Fibroblast of upper back skin (primary cell): ENCODE measurements at places on chromosomes 16 and 17.
A peak's percentile ranks its signal among the peaks of the same experiment; 100 is the strongest.

GRCh38 chr16:49586466-49587450 lies 213.2 kb downstream of the C16orf78 start:
- no peak for DNase-seq

GRCh38 chr17:78506454-78507309 lies 70.5 kb downstream of the DNAH17 start:
- no peak for DNase-seq

- DNase-seq = no peak
Measured at GRCh38 chr17:13743906-13744305, 142.2 kb upstream of the HS3ST3A1 start.

DNA sequence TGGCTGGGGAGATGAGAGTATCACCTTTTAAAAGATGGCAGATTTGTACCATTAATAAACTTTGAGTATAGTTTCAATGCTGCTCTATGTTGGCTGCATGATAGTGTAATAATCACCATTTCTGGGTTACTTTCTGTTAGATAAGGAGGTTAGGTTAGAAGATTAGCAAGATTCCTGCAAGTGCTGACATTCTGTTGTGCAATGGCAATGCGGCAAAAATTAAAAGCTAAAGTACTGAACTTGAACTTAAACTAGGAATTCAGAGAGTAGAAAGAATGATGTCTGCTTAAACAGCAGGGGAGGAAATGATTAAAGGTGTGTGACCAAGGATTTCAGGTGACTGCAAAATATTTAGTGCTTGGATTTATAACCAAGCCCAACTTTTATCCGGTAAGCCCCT lies 399.8 kb upstream of the MON1B start:
- DNase-seq = no peak

DNA sequence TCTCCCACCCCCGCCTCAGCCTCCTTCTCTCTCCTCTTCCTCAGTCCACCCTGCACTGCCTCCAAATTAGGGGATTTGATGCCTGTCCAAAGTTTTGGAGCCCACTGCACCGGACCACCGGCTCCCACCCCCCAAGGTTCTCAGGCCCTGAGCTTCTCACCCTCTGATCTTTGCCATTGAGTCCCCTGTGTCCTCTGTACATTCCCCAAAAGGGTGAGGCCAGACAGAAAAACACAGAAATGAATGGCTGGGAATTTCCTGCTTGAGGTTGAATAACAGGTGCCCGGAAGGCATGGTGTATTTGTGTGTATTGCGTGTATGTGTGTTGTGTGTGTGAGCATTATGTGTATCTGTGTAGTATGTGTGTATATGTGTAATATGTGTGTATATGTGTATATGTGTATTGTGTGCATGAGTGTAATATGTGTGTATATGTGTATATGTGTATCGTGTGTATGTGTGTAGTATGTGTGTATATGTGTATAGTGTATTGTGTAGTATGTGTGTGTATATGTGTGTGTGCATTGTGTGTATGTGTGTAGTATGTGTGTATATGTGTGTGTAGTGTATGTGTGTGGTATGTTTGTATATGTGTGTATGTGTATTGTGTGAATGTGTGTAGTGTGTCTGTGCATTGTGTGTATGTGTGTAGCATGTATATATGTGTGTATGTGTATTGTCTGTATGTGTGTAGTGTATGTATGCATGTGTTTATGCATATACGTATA lies 16.0 kb upstream of the CCL17 start:
- DNase-seq = no peak

- DNase-seq = no peak
Measured at GRCh38 chr17:44416558-44417289, 27.3 kb upstream of the ITGA2B start.

GRCh38 chr17:15409721-15410250 lies 57.6 kb downstream of the CDRT4 start:
- DNase-seq = peak; percentile 83

DNA sequence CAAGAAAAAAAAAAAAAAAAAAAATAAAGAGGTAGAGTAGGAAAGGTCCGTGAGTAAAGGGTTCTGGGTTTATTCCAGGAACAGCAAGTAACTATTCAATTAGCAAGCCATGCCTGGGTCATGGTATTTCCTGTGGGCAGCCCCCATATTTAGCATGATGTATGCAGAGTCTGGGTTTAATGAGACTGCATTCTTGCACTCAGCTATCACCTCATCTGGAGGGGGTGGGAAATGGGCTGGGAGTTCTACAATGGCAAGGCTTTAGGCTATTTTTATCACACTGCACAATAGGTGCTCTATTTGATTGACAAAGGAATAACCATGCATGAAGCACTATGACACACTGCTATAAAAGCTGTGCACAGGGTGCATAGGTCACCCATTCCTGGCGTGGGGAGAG lies 104.0 kb upstream of the CCL2 start:
- DNase-seq = peak; percentile 59

GRCh38 chr16:66256919-66257318 lies 109.6 kb upstream of the CDH5 start:
- DNase-seq = no peak

DNA sequence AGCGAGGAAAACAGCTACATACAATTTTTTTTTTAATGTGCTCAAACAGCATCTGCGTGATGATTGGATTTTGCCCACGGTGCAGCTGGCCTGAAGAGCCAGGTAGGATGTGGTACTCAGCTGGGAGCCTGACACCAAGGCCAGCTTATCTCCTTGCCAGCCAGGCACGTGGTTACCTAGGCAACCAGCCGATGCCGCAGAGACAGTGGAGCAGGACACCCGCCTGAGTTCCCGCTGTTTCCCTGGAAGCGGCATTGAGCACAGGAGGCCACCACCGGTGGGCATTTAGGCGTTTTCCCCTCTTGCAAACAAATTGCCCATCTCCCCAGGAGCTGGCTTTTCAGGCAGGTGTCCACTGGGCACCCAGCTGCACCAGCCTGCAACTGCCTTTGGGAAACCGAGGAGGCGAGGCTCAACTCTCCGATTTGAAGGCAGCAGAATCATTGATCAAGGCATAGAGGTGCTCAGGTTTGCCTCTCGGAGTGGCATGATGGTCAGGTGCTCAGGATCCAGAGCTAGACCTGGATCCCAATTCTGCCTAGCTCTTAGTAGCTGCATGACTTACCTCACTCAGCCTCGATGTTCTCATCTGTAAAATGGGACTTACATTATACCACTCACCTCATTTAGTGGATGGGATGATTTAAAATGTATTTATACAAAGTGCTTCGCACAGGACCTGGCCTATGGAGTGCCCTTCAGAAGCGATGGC lies 137.5 kb upstream of the PLCG2 start:
- DNase-seq = no peak

DNA sequence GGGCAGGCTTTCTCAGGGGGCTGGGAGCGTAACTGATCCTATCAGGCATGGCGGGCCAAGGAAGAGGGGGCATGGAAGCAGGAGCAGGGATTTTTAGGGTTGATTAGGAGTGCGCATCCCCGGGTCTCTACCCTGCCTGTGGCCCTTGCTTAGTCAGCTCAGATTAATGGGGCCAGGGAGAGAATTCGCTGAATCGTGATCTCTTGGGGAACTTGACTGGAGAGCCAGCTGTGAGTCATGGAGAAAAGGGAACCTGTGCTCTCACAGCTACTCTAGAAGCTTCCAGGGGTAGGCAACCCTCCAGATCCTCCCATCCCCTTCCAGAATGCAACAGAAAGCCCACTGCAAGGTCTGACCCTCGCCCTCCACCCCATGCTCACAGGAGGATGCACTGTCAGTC lies 3.6 kb downstream of the FOXN1 start:
- DNase-seq = no peak

DNA sequence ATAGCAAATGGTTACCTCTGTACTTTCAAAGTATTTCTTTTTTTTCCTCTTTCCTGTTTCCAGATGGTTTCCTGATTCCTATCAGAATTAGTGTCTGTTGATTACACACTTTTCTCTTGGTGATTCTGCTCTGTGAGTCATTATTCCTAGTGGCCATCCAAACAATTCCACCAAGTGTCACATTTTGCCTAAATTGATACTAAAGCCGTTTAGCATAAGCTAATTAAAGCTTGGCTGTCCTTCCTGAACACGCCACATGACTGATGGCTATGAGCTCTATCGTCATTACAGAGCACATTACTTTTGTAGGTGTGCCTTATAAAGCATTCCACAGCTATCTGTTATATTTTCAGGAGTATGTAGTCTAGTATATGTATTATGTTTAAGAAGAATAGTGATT lies 671.2 kb downstream of the CDH8 start:
- no peak for DNase-seq

DNA sequence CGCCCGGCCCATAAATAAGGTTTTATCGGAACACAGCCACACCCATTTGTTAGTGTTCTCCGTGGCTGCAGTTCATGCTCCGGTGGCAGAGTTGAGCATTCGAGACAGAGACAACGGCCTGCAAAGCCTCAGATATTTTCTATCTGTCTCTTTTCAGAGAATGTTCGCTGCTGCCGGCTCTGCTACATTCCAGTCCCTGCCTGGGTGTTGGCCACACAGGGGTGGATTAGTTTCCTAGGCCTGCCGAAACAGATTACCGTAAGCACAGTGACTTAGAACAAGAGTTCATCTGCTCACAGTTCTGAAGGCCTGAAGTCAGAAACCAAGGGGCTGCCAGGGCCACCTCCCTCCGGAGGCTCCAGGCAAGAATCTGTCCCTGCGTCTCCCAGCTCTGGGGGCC lies 19.1 kb upstream of the GSG1L start:
- no peak for DNase-seq

DNA sequence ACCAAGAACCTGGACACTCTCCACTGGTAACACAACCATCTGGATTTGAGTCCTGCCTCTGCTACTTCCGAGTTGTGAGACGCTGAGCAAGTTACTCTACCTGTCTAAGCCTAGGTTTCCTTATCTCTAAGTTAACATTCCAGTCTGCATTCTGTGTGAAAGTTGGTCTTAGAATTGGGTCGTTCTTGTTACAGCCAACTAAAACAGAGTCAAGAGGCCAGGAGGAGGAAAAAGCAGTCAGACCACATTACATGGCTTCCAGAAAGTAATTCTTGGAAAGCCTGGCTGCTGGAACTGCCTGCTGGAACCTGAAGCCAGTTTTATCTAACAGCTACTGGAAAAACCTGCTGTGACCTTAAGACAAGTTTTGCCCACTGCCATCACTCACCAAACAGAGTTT lies 38.4 kb upstream of the XYLT1 start:
- peak; percentile 22 for DNase-seq

DNA sequence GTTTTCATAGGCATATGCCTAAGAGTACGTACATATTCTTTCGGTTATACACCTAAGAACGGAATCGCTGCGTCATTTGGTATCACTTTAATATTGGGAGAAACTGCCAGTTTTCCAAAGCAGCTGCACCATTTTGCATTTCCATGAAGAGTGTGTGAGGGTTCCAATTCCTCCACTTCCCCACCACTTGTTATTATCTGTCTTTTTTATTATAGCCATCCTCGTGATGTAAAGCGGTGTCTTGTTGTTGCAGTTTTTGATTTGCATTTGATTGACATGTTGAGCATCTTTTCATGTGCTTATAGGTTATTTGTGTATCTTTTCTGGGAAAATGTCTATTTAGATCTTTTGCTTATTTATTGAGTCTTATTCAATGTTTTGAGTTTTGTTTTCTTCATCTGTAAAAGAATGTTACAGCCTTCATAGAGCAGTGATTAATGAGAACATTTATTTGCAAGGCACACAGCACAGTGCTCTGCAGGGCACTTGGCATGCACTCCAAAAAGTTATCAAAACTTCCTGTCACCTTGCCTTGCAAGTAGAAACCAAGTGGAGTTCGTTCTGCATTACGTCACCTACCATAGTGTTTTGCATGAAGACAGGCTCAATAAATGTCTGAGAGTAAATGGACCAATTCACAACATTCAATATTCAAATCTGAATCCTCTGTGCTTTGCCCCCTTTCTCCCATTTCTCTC lies 26.6 kb upstream of the ST6GALNAC1 start:
- DNase-seq = no peak

GRCh38 chr16:75222271-75222783 lies 3.5 kb downstream of the CTRB1 start:
- no peak for DNase-seq

- no peak for DNase-seq
Measured at GRCh38 chr17:45735488-45735887, 48.6 kb upstream of the CRHR1 start.

DNA sequence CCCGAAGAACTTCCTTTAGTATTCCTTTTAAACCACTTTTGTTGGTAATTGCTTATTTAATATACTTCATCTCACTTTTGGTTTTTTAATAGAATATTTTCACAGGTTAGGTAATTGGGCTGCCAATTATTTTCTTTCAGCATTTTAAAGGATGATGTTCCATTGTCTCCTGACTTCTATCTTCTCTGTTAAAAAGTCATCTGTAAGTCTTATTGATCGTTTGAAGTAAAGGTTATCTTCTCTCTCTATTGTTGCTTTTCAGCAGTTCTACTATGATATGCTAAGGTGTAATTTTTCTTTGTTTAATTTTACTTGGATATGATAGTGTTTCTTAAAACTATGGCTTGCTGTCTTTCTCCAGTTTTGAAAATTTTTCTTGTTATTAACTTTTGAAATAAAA lies 307.5 kb downstream of the MAP2K4 start:
- no peak for DNase-seq

DNA sequence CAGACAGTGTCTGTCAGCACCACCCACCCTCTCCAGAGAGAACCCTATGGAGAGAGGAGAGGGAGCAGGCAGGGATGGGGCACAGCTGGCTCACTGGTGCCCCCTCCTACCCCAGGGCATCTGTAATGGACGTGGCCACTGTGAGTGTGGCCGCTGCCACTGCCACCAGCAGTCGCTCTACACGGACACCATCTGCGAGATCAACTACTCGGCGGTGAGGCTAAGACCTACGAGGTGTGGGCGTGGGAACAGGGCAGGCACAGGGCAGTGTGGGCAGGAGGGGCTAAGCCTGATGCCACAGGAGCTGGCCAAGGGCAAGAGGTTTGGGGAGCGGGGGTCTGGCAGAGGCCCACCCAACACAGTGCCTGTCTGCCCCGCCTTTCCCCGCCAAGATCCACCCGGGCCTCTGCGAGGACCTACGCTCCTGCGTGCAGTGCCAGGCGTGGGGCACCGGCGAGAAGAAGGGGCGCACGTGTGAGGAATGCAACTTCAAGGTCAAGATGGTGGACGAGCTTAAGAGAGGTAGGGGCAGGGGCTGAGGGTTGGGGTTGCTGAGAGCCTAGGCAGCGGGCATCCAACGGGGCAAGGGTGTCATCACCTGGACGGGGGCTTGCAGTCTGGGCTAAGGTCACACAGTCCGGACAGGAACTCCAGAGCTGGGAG lies 15.0 kb downstream of the ITGB4 start:
- DNase-seq = no peak

DNA sequence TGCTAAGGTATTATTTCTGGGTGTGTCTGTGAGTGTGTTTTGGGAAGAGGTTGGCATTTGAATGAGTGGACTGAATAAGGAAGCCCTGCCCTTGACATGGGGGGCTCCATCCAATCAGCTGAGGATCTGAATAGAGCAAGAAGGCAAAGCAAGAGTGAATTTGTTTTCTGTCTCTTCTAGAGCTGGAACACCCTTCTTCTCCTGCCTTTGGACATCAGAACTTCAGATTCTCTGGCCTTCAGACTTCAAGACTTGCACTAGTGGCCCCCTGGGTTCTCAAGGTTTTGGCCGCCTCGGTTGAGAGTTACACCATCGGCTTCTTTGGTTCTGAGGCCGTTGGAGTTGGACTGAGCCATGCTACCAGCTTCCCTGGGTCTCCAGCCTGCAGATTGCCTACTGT lies 448.6 kb downstream of the SHISA9 start:
- DNase-seq = no peak

GRCh38 chr17:20089756-20090547 lies 80.8 kb downstream of the SPECC1 start:
- DNase-seq = no peak
